Fibroblast of skin of left biceps (primary cell): ENCODE measurements at places on chromosomes 1 and 21.

- DNase-seq, result no peak
Measured at GRCh38 chr1:36922593-36923426, 111.5 kb downstream of the GRIK3 start.

- DNase-seq, result no peak
Measured at GRCh38 chr1:41691424-41691823, 206.9 kb upstream of the EDN2 start.

DNA sequence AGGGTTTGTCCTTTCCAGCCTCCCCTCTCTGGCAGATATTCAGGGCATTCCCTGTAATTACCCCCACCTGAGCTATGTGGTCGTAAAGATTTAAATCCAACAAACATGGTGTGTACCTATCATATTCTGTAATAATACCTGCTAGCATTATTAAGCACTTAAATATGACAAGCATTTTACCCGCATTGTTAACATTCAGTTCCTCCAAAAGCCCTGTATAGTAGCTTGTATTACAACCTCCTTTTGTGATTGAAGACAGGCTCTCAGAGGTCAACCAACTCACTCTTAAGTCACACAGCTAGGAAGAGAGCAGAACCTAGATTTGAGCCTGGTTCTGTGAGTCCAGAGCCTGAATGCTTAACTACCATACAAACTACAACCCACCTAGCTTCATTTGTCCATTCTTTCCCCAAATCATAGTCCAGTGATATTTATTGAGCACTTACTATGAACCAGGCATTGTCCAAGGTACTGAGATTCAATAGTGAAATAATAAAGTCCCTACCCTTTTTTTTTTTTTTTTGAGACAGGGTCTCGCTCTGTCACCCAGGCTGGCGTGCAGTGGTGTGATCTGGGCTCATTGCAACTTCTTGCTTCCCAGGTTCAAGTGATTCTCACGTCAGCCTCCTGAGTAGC, 13.8 kb upstream of the KDM4A start:
- DNase-seq, result no peak

DNA sequence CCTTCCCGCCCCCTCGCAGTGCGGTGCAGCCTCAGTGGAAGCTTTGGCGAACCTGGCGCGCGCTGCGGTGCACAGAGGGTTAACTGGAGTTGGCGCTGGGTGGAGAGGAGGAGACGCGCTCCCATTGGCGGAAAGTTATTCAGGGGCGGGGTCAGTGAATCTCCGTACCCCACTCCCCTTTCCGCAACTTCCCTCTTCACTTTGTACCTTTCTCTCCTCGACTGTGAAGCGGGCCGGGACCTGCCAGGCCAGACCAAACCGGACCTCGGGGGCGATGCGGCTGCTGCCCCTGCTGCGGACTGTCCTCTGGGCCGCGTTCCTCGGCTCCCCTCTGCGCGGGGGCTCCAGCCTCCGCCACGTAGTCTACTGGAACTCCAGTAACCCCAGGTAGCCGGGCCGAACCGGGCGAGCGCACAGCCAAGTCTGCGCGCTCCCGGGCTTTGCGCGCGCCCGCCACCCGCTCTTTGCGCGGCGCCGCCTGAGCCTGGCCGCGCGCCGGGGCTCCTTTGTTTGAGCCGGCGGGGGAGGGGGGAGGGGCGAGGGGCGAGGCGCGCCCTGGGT, at the start of gene EFNA4:
TSS of gene EFNA4 (plus strand) at position 191 of the 561 bp plus-strand sequence. CDS start at position 275, 84 bp downstream.
- DNase-seq, result no peak

- peak; percentile 8 for DNase-seq
Measured at GRCh38 chr21:15415541-15416261, 314.1 kb upstream of the USP25 start.

DNA sequence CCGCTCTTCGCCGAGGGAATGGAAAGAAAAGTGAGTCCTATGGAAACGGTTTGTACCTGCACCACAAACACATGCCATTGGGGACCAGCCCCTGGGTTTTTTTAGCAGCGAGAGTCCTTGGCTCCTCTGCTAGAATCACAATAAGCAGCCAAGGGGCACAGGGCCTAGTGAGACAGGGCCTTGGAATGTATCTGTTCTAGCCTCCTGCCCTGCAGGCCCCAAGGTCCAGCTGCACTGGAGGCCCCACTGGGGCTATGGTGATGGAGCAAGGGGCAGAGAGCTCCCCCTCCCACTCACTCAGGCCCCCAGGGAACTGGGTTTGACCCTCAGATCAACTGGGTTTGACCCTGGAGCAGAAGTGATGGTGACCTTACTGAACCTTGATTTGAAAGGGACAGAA, 14.4 kb downstream of the SHISA4 start:
- no peak for DNase-seq

- no peak for DNase-seq
Measured at GRCh38 chr1:231931846-231932454, 305.4 kb downstream of the DISC1 start.

GRCh38 chr1:5906116-5906515, 86.1 kb downstream of the NPHP4 start:
- DNase-seq, result no peak

GRCh38 chr1:28259934-28260802, 850 bp downstream of the SESN2 start:
- DNase-seq, result peak; percentile 40

DNA sequence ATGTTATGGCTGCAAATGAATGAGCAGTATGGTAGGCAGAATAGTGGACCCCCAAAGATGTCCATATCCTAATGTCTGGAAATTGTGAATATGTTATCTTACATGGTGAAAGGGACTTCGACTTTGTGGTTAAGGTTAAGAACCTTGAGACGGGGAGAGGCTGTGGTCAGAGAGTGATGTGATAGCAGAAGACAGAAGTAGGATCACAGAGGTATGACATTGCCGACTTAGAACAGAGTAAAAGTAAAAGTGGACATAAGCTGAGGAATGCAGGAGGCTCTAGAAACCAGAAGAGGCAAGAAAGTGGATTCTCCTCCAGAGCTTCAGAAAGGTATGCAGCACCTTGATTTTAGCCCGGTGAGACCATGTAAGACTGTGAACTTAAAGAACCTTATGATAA, 74.6 kb downstream of the CTH start:
- no peak for DNase-seq

GRCh38 chr1:41672641-41673361, 188.3 kb upstream of the EDN2 start:
- DNase-seq, result peak; percentile 96

DNA sequence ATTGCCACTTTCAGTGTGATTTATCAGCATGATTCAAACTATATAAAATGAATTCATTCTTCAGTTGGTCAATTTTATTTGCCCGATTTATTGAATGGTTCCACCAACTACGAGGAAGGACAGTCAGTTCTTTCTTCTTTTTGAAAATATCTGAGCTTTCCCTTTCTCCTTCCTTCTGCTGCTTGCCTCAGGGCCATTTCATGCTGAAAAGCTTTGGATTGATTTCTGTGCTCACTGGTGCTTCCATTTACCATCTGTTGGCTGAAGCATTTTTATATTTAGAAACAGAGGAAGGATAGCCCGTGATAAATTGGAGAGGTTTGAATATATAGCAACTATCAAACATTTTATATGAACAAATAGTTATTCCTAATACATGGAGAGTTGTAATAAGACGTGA, 68.9 kb upstream of the ADAMTS5 start:
- no peak for DNase-seq

DNA sequence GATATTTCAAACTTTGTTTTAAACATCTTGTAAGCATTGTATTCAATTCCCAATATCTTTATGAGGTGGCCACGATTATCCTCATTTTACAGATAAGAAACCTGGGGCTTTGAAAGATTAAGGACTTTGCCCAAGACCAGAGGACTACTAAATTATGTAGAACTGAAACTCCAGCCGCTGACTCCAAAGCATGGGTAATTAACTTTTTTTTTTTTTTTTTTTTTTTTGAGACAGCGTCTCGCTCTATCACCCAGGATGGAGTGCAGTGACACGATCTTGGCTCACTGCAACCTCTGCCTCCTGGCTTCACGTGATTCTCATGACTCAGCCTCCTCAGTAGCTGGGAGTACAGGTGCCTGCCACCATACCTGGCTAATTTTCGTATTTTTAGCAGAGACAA, 68.7 kb downstream of the ALG14 start:
- no peak for DNase-seq

- no peak for DNase-seq
Measured at GRCh38 chr1:42422737-42423136, 33.1 kb downstream of the ZMYND12 start.

- peak; percentile 92 for DNase-seq
Measured at GRCh38 chr1:202578001-202578504, 132.2 kb downstream of the SYT2 start.

DNA sequence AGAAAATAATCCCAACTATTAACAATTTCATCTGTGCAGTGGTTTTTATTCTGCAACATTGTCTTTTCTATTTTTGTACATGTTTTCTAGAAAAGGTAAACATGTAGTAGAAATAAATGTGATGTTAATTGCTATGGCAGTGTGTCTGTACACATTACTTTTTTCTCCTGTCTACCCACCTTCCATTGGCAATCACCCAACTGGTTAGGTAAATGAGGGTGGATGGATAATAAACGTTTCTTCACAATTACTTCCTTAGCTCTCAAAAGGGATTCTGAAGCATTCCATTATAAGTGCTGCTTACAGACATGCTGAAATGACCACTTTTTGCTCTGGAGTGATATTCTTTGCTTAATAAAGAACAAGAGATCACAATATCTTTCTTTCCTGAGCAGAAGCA, 61.4 kb downstream of the MAGI3 start:
- DNase-seq, result no peak

- no peak for DNase-seq
Measured at GRCh38 chr1:42646056-42646455, 12.2 kb upstream of the PPIH start.

DNA sequence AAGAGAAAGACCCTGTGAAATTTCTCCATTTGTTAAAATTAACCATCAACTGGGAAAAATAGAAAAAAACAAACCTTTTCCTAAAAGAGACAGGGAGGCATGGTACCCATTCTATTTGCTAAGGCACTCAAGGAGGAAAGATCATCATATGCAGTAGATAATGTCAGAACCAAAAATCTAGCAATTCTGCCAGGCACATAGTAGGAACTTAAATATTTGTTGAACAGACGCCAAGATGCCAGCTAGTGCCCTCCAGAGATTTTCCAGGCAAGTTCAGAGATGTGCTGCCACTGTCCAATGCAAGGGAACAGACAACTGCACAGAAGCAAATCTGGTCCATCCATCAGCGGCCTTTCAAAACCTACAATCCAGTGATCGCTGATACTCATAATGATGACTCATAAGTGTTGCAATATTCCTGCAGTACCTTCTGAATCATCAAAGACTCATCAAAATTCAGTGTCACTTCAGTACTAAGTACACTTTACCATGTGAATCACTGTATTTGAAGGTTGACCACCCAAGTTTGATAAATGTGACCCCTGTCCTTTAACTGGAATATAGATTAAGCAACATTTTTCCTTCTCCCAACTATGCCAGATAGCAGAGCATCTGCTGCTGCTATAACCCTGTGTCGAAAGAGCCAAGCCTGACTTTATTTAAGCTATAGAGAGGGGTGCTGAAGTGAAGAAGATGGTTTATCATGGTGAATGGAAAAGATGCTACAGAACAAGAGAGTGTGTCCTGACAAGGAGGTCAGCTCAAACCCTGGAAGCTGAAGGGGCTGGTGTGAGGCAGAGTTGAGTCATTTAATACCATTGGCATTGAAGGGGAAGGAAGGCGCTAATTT, 99.1 kb downstream of the MT1HL1 start:
- peak; percentile 77 for DNase-seq

DNA sequence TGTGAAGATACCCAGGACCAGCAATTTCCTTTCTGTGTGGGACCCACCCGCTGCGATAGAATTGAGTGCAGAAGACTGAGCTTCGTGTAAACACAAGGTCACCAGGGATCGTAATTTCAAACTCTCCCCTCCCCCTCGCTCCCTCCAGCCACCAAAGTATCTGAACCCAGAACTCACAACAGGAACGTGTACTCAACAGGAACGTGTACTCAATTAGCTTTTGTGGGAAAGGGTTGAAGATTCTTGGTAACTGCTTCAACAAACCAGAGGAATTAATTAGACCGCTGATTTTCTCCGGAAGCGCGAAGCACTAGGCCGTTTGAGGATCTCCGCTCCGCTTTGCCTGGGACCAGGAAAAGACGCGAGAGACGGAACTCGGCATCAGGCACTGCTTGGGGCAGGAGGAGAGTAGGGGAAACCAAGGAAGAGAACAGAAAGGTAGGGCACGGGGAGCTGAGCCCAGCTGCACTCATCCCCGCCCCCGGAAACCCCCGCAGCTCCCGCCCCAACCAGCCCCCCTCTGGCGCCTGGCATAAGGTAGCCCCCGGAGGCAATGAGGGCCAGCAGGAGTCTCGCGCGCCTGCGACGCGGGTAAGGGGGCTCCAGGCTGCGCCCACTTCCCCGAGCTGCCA, 453 bp downstream of the DRAM2 start:
- DNase-seq, result no peak

DNA sequence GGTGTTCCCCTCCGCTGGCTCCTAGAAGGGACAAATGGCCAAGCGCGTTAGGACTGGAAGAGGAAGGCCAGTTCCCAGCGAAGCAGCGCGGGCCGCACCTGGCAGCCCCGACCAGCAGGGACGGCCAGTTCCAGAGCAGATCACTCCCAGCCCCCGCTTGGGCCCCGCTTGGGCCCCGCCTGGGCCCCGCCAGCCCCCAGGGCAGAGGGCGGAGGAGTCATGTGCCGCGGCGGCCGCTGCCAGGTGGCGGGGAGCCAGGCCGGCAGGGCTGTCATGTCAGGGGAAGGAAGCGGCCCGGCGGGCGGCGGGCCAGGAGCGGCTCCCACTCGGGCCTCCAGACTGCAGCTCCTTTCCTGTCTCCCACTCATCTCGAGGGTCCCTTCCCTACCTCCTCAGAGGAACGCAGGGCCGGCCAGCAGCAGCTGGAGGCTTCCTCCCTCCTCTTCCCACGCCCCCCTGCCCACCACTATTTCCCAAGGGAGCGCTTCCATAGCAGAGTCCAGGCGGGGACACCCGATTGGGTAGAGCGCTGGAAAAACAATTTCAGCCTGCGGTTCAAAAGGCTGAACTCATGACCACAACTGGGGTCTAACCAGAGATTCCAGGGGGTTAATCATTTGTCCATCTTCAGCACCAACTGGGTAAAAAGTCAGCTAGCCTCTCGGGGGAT, 16.5 kb downstream of the ZNF697 start:
- DNase-seq, result no peak

DNA sequence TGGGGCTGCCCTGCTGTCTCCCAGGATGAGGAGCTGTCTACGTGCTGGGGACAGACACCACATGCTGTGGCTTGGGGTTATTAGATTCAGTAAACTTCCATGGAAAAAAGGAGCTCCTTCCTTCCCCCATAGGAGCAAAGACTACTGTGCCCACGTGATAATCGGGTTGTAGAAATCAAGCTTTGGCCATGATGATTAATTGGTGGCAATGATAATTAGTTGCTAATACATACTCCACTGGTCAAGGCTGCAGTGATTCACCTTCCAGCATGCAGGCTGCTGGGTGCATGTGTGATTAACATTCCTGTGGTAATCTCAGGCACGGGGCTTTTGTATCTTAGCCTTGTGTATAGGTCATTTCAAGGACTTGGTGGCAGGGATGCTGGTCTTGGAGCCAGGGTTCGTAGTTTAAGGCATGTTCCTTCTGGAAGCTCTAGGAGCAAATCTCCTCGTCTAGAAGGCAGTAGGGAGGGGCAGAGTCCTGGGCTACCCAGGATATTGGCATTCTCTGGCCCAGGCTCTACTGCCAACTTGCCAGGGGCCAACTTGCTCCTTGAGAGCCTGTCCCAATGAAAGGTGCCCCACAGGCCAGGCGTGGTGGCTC, 41.4 kb downstream of the TMCO4 start:
- DNase-seq, result peak; percentile 50
